Fibroblast of skin of right biceps (primary cell): ENCODE measurements at places on chromosomes 3 and 15.
A peak's percentile ranks its signal among the peaks of the same experiment; 100 is the strongest.

DNA sequence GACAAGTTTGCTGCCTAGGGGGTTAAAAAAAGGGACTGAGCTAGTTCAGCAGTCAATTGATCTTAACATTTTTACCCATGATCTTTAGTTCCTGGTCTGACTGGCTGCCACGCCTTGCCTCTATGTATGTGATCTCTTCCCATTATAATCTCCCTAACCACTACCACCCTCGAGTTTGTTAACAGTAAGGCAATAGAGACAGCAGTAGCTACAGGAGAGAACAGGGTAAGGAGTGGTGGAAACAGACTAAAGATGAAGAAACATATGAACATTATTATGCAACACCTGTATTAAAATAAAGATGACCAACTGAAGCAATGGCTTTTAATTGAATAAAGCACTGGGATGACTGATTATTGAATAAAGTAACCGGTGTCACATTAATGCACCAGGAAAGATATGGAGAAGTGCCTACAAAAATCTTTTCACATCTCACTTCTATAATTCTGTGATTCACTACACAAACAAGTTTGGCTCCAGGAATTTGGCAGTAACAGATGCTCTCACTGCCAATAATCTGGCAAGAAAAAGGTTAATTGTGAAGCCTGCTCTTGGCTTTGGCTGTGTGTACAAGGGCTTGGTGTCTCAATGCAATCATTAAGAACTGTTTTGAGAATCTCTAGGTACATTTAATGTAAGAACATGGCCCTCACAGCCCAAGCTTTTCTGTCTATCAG is 95.7 kb downstream of the HHLA2 start:
- peak; percentile 59 for DNase-seq

GRCh38 chr3:156681002-156681401 is 6.6 kb downstream of the TIPARP start:
- peak; percentile 82 for DNase-seq

GRCh38 chr3:169008776-169009358 is 654.6 kb downstream of the MECOM start:
- no peak for DNase-seq

- no peak for DNase-seq
These were observed 4.0 kb downstream of the GCSAM start for GRCh38 chr3:112128843-112129727.

DNA sequence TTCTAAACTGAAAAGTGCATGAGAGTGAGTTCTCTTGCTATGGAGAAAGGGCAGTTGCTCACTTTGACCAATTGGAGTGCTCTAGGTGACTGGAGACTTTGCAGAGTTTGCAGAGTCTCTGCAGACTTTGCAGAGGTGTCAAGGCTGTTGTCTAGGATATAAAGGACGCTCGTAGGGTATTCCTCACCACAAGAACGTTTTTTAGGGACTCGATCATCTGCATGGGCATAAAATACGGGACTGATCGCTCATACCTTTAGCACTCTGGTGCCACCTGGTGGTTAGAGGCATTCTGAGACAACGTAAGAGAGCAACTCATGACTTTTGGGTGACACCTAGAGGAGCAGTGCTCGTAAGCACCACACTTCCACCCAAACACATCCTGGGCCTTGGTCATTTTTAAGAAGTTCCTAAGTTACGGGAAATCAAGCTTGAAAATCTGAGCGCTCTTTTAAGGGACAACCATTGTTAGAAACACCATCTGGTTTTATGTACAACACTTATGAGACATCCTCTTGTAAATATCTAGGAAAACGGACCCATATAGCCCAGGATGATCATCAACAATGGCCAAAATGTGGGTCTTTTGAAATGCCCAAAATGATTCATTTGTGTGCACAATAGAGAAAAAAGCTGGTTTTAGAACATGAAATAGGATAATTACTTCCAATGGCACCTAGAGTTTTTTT is 51.6 kb upstream of the XCR1 start:
- DNase-seq = peak; percentile 91

DNA sequence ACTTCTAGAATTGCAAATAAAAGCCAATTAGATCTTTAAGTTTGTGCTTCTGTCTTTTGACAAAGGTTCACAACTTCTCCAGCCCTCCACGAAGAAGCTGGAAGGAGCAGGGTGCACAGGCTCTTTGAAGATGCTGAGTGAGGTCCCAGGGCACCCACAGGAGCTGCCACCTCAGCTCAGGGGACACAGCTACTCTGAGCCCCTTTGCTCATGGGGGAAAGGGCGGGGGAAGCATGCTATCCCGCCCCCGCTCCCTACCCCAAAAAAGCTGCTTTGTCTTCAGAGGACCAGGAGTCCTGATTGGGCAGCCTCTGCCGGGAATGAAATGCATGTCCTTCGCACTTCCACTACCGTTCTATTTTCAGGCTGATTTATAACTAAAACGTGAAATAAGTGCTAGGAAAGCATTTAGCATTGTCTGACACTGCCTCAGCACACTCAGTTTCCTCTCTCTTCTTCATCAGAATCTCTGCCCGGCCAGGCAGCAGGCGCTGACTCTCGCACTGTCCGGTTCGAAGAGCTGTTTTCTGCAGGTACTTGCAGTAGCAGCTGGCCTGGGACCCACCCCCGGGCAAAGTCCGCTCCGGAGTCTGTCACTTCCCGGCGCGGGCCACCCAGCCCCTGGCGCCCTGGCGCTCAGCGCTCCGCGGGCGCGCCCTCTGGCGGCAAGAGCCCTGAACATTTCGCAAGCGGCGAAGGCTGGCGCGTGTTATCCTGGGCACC is 45.5 kb upstream of the KLHL25 start:
- DNase-seq = peak; percentile 61
